Gastroesophageal sphincter (tissue), 4 donors: ENCODE measurements at places on chromosomes 5 and 9.

- ATAC-seq, result no peak
Measured at GRCh38 chr9:137148661-137149060, 9.7 kb downstream of the GRIN1 start.

DNA sequence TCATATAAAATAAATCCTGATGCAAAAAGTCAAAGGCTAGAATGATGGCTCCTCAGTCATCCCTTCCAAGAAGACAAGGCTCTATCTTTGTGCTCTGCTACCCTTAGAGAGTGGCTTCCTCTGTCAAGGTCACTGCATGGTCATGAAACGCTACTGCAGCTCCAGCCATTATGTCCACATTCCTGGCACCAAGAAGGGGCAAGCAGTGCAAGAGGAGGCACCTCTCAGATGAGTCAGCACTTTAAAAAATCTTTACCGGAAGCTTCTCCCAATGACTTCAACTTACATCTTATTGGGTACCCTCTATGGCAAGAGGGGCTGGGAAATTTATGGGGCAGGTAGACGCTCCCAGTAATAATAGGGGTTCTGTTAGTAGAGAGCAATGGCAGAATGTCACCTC lies 129.5 kb upstream of the CPEB4 start:
- ATAC-seq, result no peak

DNA sequence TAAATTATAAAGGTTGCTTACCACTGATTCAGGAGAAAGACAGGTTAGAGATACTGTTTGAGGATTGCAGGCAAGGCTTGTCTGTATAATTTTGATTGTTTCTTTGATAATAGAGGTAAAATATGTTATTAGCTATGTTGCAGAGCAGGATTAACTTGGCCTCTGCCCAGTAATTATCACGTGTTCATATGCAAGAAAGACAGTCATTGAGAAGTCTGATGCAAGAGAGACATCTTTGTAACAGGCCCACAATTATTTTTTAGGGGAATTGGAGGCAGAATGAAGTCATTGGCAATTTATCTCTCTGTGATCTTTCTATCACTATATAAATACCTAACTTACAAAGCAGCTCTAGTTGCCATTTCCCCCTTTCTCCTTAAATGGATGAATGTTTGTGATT lies 46.0 kb downstream of the SLC44A1 start:
- ATAC-seq, result no peak

- no peak for ATAC-seq
Measured at GRCh38 chr5:132837868-132838267, 7.4 kb upstream of the SHROOM1 start.

- no peak for ATAC-seq
Measured at GRCh38 chr5:139757727-139758509, 37.7 kb upstream of the PSD2 start.

DNA sequence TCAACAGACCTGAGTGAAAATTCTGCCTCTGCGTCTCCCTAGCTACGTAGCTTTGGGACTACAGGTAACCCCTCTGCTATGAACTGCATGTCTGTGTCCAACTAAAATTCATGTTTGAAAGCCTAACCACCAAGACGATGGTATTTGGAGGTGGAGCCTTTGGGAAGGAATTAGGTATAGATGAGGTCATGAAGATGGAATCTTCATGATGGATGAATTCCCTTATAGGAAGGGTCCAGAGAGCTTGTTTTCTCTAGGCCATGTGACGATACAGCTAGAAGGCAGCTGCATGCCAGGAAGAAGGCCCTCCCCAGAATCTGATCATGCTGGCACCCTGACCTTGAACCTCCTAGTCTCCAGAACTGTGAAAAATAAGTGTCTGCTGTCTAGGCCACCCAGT lies 296.4 kb downstream of the SLIT3 start:
- ATAC-seq, result no peak

GRCh38 chr5:97874491-97874890 lies 691.4 kb upstream of the RIOK2 start:
- ATAC-seq, result no peak

DNA sequence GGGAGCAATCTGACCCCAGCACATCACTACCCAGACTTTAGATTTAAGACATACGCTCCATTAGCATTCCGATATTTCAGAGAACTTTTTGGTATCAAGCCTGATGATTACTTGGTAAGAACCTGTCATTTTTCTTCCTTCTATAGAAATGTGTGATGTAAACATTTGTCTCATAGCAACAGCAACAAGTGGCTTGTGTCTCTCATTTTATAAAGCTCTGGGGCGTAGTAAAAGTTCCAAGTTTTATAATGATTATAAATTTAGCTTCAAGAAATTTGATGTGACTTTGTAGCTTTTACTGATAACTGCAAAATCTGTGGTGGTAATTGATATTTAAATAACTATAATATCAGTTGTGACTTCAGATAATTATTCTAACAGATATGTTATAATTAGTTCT lies 137.2 kb downstream of the PRKACG start:
- no peak for ATAC-seq

- ATAC-seq, result no peak
Measured at GRCh38 chr9:18396102-18396728, 77.7 kb upstream of the ADAMTSL1 start.

DNA sequence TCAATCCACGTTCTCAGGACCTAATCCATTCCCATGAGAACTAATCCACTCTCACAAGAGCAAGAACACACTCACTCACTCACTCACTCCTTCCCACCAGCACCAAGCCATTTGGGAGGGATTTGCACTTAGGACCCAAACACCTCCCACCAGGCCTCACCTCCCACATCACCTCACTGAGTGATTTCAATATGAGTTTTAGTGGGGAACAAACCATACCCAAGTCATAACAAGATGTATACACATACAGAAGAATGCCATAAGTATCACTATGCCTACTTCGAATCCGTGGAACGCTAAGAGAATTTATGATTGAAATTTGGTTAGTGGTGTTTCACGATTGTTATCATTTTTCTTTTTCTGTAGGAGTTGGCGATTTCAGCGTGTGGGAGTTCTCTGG lies 29.3 kb upstream of the CTSL start:
- no peak for ATAC-seq
